Esophagus squamous epithelium (tissue), 5 donors: ENCODE measurements at places on chromosomes 7 and 10. TPM values are rescaled to one million over a fixed set of nuclear protein-coding genes. Genes with fewer than 3 reads are reported as not detected.

DNA sequence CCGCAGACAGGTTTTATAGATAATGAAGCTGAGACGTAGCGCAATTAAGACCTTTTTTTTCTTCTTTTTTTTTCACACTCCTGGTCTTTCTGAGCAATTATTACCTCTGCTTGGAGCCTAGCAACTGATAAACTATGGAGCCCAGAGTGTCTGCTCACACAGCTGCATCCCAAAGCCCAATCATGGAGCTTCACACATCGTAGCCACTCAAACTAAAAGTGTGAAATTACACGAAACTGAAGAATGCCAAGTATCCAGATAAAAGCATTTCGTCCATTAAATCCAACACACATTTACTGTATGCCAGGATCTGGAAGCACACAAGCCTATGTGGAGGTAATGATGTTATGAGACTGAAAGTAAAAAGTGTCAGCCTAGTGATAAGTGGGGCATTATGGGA is 97.6 kb downstream of the NRP1 start:
- no peaks in the 10 kb centered on the region for H3K36me3 ChIP-seq
- no peak overlapping the region for H3K4me3 ChIP-seq
- no peak overlapping the region for H3K27ac ChIP-seq

GRCh38 chr7:138699661-138700060 is 1.5 kb downstream of the SVOPL start:
- no peak overlapping the region for H3K4me3 ChIP-seq
- H3K27ac ChIP-seq = no peak overlapping the region
- H3K27me3 ChIP-seq = no peaks in the 10 kb centered on the region
- H3K4me1 ChIP-seq = no peaks in the 10 kb centered on the region

- no peaks in the 10 kb centered on the region for H3K27me3 ChIP-seq
- peaks cover 29% of the 10 kb centered on the region for H3K4me1 ChIP-seq
- H3K27ac ChIP-seq = no peak overlapping the region
- no peak overlapping the region for H3K4me3 ChIP-seq
- H3K36me3 ChIP-seq = no peaks in the 10 kb centered on the region
Observed at GRCh38 chr7:28157831-28158416, 22.7 kb downstream of the JAZF1 start.

- H3K27me3 ChIP-seq = no peaks in the 10 kb centered on the region
- H3K4me1 ChIP-seq = no peaks in the 10 kb centered on the region
- H3K36me3 ChIP-seq = no peaks in the 10 kb centered on the region
- H3K4me3 ChIP-seq = no peak overlapping the region
- DNase-seq = no peak
Observed at GRCh38 chr7:47354831-47355541, 226.9 kb downstream of the TNS3 start.

GRCh38 chr7:103833401-103833800 is 156.1 kb downstream of the RELN start:
- no peak overlapping the region for H3K4me3 ChIP-seq
- DNase-seq = no peak
- no peak overlapping the region for H3K27ac ChIP-seq
- H3K4me1 ChIP-seq = no peaks in the 10 kb centered on the region

- no peaks in the 10 kb centered on the region for H3K27me3 ChIP-seq
- H3K27ac ChIP-seq = no peak overlapping the region
- no peaks in the 10 kb centered on the region for H3K4me1 ChIP-seq
- H3K36me3 ChIP-seq = no peaks in the 10 kb centered on the region
- H3K4me3 ChIP-seq = no peak overlapping the region
- DNase-seq = no peak
Observed at GRCh38 chr7:137484326-137484725, 140.8 kb upstream of the PTN start.

The ZNF488 gene
- 0.29 TPM for total RNA-seq

DNA sequence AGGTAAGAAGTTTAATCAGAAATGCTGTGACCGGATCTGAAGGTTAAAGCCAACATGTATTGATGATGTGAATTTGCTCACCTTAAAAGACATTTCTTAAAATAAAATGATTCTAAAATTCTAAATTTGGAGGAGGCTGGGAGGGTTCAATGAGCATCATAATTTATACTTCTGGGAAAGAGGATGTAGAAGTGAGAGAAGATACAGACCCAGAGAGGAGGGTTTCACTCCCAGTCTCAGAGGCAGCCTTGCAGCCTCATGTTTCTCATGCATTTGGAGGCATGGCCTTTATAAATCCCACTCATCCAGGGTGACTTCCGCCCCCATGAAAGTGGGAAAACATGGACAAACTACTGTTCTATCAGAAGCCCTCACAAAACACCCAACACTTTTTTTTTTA is 305.6 kb upstream of the PITRM1 start:
- DNase-seq = no peak
- no peak overlapping the region for H3K4me3 ChIP-seq
- peaks cover 67% of the 10 kb centered on the region for H3K4me1 ChIP-seq
- H3K36me3 ChIP-seq = no peaks in the 10 kb centered on the region

The NODAL gene
- total RNA-seq = not detected

GRCh38 chr10:93799155-93799708 is 41.5 kb downstream of the LGI1 start:
- no peak overlapping the region for H3K4me3 ChIP-seq
- no peaks in the 10 kb centered on the region for H3K4me1 ChIP-seq
- no peak overlapping the region for H3K27ac ChIP-seq
- no peaks in the 10 kb centered on the region for H3K27me3 ChIP-seq
- no peak for DNase-seq

DNA sequence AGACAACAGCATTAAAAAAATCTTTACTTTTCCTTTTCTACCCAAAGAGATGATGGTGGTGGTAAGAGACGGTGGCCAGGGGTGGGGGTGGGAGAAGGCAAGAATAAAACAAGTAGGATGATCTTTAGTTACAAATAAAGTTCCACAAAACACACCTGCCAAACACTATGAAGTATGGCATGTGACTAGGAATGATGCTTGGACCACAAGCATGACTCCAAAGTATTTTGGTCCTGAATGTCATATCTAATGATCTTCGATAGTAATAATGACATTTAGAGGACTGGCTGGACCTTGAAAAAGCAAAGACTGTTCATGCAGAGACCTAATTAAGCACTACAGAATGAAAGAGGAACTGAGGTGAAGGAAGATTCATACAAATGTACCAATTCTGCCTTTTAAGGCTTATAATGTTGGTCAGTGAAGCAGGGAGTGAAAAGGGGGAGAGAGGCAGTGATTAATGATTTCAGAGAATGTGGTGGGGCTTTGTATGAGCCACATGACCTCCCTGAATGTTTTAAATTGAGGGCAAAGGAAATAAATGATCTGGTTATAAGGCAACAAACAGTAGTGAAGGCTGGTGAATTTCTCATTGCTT is 29.6 kb upstream of the DKK1 start:
- no peak for DNase-seq
- no peaks in the 10 kb centered on the region for H3K36me3 ChIP-seq
- H3K27ac ChIP-seq = no peak overlapping the region
- H3K4me1 ChIP-seq = no peaks in the 10 kb centered on the region
- no peak overlapping the region for H3K4me3 ChIP-seq

DNA sequence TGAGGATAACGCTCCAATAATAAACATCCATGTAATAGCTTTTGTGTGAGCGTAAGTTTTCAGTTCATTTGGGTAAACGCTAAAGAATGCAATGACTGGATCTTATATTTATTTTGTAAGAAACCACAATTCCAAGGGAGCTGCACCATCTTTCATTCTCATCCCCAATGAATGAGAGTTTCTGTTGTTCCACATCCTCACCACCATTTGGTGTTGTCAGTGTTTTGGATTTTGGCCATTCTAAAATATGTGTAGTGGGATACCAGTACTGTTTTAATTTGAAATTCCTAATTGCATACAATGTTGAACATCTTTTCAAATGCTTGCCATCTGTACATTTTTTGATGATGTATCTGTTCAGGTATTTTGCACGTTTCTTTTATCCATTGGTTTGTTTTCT is 50.9 kb upstream of the SEMA3D start:
- no peak for DNase-seq
- H3K36me3 ChIP-seq = no peaks in the 10 kb centered on the region
- no peak overlapping the region for H3K27ac ChIP-seq
- no peaks in the 10 kb centered on the region for H3K27me3 ChIP-seq
- no peak overlapping the region for H3K4me3 ChIP-seq

DNA sequence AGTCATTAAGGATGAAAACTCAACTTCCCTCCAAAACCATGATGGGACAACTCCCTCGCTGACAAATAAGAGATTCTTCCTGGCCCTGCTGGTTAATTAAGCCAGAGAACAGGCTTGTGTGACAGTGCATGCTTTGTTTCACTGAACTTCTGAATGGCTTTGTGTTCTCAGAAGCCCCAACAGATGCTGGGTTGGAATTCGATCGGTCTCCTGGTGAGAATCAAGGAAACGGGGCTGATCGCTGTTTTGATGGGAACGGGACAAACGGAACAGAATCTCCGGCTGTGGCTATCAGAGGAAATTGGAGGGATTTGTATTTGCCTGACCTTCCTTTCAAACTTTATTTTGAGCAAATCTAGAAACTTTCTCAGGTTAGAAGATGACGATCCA is 145.0 kb downstream of the RNF216 start:
- no peaks in the 10 kb centered on the region for H3K27me3 ChIP-seq
- no peak overlapping the region for H3K4me3 ChIP-seq
- peaks cover 30% of the 10 kb centered on the region for H3K4me1 ChIP-seq
- no peaks in the 10 kb centered on the region for H3K36me3 ChIP-seq

GRCh38 chr10:299969-300368 is 164.7 kb downstream of the ZMYND11 start:
- DNase-seq = no peak
- no peaks in the 10 kb centered on the region for H3K27me3 ChIP-seq

DNA sequence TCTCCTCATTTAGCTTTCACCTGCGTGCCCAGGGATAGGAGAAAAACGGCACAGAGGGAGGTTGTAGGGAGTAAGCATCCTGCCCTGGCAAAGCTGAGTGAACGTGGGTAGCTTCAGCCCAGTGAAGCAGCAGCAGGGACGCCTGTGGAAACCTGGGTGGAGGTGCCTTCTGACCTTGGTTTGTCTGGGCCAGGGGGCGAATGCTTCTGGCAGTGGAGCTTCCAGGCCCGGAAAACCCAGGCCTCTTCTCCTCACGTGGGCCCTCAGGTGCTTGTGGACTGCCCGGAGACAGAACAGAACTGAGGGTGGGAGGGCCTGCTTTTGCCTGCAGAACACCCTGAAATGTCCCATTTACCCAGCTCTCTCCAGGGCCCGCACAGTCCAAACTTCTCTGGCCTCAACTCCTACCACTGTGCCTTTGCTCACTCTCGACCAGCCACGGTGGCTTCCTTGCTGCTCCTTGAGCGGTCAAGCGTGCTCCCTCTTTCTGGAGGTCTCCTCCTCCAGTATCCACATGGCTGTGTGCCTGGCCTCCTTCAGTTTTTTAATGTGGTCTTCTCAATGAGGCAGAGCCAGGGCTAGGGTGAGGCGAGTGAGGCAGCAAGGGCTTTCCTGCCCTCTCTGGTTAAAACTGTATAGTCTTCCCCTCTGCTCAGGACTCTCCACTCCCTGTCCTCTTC is 62.4 kb downstream of the TMEM209 start:
- no peaks in the 10 kb centered on the region for H3K36me3 ChIP-seq
- no peak for DNase-seq
- H3K27me3 ChIP-seq = no peaks in the 10 kb centered on the region
- no peak overlapping the region for H3K27ac ChIP-seq
- H3K4me1 ChIP-seq = peaks cover 2% of the 10 kb centered on the region
- no peak overlapping the region for H3K4me3 ChIP-seq

- H3K27me3 ChIP-seq = no peaks in the 10 kb centered on the region
- no peaks in the 10 kb centered on the region for H3K36me3 ChIP-seq
- H3K4me3 ChIP-seq = no peak overlapping the region
- no peak for DNase-seq
Observed at GRCh38 chr7:12583176-12583575, 12.7 kb downstream of the SCIN start.

DNA sequence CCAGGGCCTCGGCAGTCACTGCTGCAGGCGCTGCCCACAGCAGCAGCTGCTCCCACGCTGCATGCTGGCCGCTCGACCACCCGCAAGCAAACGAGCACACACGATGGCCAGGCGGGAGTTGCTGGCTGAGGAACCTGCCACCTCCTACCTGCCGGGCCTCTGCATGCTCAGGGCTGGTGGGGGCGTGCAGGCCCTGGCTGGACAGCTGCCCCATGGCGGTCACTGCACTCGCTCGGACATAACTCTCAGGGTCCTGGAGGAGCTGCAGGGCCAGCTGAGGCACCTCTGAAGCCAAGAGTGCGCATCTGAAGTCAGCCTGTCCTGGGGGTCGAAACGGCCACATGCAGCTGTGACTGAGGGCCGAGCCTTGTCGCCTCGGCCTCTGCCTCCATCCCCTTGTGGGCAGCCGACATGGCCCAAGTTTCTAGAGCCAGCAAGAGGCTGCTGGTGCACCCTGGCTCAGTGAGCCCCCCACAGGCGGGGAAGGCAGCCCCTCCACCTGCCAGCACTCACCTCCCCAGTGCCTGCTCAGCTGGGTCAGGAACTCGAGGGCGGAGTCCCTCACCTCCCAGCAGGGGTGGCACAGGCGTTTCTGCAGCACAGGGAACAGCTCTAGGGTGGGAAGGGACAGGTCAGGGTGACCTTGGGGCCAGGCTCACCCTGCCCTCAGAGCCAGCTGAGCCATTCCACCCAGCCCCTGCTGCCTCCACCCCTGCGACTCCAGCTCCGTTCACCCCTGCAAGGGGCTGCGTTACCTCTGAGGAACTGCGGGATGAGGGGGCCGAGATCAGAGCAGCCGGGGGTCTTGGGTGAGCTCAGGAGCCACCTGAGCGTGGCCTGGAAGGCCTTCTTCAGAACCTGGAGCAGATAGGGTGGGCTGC is 16.1 kb downstream of the BRAT1 start:
- no peak for DNase-seq
- no peak overlapping the region for H3K4me3 ChIP-seq
- no peak overlapping the region for H3K27ac ChIP-seq
- no peaks in the 10 kb centered on the region for H3K4me1 ChIP-seq
- H3K36me3 ChIP-seq = peaks cover 71% of the 10 kb centered on the region

The CFAP69 gene
- 9.0 TPM for total RNA-seq

The FAM237B gene
- not detected for total RNA-seq

The SHH gene
- total RNA-seq = not detected

The TAF3 gene
- 3.6 TPM for total RNA-seq

GRCh38 chr7:34451923-34452322 is 206.1 kb upstream of the NPSR1 start:
- no peaks in the 10 kb centered on the region for H3K4me1 ChIP-seq
- no peaks in the 10 kb centered on the region for H3K27me3 ChIP-seq
- H3K4me3 ChIP-seq = no peak overlapping the region
